Activated CD4-positive, CD25-positive, alpha-beta regulatory T cell treated with anti-CD3 and anti-CD28 coated beads, Interleukin-2, amount 50 U/mL, for 16 hours (primary cell): ENCODE measurements at places on chromosomes 12 and 14.
A peak's percentile ranks its signal among the peaks of the same experiment; 100 is the strongest.

- peak; percentile 44 for DNase-seq
Observed at GRCh38 chr12:113135178-113136127, at the start of gene RASAL1. TSS of gene RASAL1 (minus strand) at chr12:113135761. CDS start at chr12:113135462, 299 bp downstream.

- no peak for DNase-seq
Observed at GRCh38 chr12:124030510-124030909, 57.5 kb downstream of the ZNF664 start.

GRCh38 chr14:74765721-74766120 is 2.6 kb downstream of the YLPM1 start:
- DNase-seq = no peak

GRCh38 chr14:105476831-105477659 is 2.4 kb downstream of the CRIP2 start:
- no peak for DNase-seq

DNA sequence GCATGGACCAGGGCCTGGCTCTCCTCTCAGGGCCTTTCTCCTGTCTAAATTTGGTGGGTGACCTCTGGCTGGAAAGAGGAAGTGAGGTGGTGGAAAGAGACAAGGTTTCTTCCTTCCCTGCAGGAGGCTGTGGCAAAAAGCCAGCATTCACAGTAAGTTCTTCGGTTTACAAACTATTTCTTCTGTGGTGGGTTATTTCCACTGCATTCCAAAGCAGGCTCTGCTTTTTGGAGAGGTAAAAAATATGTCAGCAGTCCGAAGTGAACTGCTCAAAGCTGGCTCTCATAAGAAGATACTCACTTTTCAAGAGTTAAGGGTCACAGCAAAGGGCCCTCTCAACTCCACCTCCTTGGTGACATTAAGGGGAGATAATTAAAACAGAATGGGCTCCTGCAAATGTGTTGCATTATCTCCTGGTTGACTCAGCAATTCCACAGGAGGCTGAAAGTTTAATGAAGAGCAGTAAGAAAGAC is 48.9 kb upstream of the POC1B start:
- DNase-seq = no peak

- DNase-seq = peak; percentile 13
Observed at GRCh38 chr12:11545484-11546330, 103.8 kb upstream of the ETV6 start.

GRCh38 chr14:36176524-36176923 is at the start of gene PTCSC3:
TSS of gene PTCSC3 (minus strand) at chr14:36176722.
- no peak for DNase-seq

- no peak for DNase-seq
Observed at GRCh38 chr14:57879516-57879915, 13.6 kb upstream of the SLC35F4 start.

GRCh38 chr12:124747426-124748161 is 116.1 kb downstream of the SCARB1 start:
- no peak for DNase-seq

DNA sequence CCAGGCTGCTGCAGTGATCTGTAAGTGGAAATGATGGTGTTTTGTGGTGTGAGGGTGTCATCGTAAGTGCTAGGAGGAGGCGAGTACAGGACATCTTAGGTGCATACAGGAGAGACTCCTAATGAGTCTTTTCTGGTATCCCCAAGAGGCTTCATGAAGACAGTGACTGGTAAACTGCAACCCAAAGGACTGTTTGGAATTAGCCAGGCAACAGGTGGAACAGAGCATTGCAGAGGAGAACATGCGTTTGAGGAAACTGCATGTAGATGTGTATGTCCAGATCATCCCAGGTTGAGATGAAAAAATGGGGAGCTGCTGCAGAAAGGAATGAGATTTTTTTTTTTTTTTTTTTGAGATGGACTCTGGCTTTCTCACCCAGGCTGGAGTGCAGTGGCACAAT is 5.4 kb downstream of the ACAD10 start:
- DNase-seq = no peak

DNA sequence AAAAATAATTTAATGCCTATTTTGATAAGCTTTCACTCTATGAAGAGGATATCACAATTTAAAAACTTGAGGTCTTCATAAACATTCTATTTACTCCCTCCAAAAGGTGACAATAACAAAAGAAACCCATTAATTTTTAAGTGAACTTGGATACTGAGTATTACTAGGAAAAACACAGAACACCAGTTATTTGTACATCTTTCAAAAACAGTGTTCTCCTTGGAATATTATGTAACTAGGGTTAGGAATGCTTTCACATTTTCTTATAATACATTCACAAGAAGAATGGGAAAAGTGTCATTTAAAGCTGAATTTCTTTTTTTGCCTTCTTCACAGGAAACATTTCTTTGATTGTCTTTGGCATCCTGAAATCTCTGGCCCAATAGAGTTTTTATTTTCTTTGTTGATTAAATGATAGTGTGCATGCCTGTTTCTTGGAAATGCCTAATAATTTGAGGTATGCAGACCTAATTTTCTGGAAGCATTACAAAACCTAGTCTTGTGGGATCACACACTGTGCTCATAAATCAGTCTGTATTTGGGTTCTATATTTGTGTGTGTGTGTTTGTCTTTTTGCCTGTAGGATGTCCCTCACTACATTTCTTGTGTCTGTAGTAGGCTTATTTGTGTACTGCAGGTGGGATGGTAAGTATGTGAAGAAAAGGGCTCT is 76.5 kb downstream of the WNK1 start:
- DNase-seq = no peak

- DNase-seq = no peak
Observed at GRCh38 chr12:22318108-22318737, 16.3 kb downstream of the ST8SIA1 start.

DNA sequence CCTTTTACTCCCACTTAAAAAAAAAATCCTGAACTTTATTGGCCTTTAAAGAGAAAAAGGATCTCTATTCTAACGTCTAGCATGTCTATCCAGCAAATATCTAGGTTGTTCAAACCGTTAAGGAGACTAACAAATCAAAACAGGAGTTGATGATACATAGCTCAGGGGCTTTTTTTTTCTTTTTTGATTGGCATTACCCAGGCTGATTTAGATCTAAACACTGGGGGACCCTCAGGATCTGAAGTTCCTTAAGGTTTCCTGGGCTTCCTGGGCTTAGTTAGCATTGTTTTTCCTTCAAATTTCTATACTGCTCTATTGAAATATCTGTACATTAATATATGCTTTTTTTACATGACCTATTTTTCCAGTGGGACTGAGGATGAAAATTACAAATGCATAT is 42.3 kb downstream of the EFCAB11 start:
- DNase-seq = no peak
